ENCODE measurements at places on chromosomes 4 and X.

DNA sequence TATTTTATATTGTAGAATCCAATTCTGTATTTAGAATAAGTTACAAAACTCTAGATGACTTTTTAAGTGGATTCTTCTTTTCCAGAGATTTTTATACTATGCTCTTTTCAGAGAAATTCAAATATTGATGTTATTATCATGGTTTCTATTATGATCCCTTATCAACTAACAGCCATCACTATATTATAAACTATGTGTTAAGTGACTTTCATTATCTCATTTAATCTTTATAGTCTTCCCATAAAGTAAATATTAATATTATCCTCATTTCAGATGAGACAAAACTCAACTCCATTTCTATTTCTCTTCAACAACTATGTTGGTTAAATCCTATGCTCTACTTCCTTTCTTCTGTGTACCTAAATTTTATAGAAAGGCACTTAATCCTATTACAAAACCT is 132.6 kb downstream of the ANKRD50 start:
- DNase-seq: no peak

- no peak for DNase-seq
Measured at GRCh38 chr4:79848329-79848728, 224.7 kb downstream of the ANTXR2 start.

DNA sequence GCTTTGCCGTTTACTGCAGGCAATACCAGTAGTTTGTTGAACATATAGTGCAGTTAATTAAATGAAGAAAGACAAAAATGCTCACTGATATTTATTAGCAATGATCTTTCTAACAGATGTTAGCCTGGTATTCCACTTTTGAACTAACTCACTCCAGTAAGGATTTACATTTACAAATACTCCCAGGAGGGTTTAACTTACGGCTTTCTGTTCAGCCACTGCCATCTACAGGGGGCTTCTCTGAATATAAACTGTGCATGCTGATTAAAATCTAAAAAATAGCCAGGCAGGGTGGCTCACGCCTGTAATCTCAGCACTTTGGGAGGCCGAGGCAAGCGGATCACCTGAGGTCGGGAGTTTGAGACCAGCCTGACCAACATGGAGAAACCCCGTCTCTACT is 2.2 kb upstream of the SRD5A3 start:
- DNase-seq: no peak

- no peak for DNase-seq
Measured at GRCh38 chrX:29145316-29145715, 558.1 kb downstream of the IL1RAPL1 start.

GRCh38 chr4:87995435-87995834 is 12.0 kb upstream of the PKD2 start:
- DNase-seq: no peak

DNA sequence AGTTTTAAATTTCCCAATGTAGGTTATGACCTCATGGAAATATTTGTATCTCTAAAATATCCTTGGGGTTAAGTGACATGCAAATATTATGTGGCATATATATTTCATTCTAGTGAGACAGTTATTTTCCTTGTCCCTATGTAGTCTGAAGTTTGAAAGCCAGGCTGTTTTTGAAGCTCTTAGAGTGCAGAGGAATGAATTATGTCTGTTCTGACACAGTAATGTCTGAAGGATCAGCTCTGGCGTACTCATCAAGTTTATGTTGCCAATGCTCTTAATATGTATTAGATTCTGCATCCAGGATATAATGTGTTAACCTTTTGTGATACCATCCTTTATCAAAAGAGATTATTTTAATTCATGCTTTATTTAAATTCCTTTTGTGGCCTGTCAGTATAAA is 355.8 kb downstream of the PCDH7 start:
- DNase-seq: no peak

DNA sequence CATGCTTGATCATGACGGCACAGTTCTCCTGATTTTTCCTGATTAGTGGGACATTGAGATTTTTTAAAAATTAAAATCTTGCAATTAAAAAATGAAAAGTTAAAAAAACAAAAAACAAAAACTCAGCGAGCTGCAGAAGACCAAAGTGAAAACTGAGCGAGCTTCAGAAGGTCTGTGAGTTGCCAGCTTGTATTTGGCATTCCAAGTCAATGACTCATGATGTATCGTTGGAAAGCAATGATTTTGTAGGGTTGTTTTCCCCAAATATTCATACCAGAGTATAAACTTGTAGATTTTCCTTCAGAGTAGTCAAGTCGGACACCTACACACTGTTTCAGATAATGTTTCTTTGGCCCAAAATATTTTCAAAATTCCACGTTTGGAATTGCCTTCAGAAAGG is 76.9 kb downstream of the LRRC66 start:
- DNase-seq: no peak

- DNase-seq: no peak
Measured at GRCh38 chrX:140509468-140510305, 4.8 kb upstream of the SOX3 start.

DNA sequence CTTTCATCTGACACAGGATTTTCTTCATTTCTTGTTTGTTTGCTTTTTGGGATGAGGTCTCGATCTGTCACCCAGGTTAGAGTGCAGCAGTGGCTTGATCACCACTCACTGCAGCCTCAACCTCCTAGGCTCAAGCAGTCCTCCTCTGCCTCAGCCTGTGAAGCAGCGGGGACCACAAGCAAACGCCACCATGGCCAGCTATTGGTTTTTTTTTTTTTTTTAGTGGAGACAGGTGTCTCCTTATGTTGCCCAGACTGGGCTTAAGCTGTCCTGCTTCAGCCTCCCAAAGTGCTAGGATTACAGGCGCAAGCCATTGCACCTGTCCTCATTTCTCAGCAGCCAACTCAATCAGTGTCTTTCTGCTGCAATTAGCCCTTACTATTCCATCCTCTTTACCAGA is 10.3 kb downstream of the SPRY1 start:
- DNase-seq: no peak

DNA sequence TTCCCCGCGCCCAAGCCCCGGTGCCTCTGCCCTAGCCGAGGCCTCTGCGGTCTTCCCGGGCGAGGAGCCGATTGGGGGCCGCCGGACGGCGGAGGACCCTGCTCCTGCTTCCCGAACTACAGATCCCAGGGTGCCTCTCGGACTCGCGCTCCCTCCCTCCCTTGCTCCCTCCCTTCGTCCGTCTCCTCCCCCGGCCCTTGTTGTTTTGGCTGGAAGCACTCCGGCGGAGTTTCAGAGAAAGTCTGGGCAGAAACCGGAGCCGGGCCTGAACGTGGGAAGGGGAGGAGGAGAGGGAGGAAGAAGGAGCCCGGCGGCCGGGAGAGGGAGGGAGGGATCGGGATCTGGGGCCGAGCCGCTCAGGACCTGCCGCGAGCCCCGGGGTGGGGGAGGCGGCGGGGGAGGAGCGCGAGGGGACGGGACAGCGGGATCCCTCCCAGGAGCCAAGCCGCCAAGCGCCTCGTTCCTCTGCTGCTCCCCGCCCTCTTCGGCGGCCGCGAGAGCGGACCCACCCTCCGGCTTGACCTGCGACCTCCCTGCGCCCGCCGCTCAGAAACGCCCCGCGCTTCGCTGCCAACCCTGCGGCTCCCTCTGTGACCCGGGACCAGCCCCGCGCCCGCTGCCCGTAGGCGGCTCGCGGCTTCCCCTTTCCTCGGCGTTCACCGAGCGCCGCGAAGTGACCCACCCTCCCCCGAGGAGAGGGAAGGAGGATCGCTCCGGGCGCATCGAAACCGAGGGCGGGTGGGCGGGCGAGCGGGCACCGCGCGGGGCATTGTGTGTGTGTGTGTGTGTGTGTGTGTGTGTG is 496 bp upstream of the GAB1 start:
- DNase-seq: peak; percentile 17

- no peak for DNase-seq
Measured at GRCh38 chr4:188372829-188373228, 233.6 kb downstream of the TRIML1 start.

DNA sequence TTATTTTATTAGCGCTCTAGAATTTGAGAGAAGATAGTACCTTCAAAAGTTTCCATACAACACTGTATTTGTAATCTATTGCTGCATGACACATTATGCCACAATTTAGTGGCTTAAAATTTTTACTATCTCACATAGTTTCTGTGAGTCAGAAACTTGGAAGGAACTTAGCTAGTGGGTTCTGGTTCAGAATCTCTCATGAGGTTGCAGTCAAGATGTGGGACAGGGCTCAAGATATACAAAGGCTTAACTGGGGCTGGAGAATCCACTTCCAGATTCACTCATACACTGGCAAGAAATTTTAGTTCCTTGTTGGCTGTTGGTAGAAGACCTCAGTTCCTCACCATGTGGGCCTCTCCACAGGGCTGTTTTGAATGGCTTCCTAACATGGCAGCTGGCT is 11.5 kb upstream of the C4orf54 start:
- no peak for DNase-seq

DNA sequence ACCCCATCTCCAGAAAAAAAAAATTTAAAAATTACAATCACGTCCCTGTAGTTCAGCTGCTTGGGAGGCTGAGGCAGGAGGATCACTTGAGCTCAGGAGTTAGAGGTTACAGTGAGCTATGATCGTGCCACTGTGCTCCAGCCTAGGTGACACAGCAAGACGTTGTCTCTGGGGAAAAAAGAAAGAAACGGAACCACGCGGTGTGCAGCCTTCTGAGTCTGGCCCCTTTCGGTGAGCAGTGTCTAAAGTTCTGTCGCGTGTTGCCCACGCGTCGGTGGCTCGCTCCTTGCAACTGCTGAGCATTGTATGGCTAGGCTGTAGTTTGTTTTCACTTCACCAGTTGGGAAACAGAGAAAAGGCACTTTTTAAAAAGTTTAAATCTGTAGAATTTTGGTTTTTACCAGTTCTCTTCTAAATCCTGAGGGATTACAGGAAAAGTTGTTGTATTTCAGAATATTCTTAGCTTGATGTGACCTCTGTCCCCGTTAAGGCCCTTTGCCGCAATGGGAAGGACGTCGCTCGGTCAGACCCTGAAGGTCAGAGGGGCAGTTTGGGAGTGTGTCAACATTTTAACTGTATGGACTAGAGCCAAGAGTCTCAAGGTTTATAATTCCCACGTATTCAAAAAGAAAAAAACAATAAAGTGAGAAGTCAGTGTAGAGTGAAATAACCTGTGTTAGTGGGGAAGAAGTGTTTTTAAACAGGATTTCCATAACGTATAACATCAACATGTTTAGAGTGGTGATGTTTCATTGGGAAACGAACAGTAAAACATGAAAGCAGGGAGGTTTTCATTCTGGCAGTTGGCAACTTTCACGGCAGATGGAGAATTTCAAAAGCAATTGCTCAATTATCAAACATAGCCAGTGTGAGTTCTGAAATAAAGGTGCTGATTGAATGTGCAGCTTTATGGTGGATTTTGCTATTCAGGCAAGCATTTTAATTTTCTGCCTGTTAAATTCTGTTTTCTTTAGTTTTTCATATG is 45.8 kb upstream of the MSANTD1 start:
- DNase-seq: peak; percentile 41

GRCh38 chrX:69094977-69095669 is 70.1 kb downstream of the PJA1 start:
- no peak for DNase-seq

GRCh38 chr4:40316333-40316781 is 18.8 kb upstream of the CHRNA9 start:
- DNase-seq: peak; percentile 34

DNA sequence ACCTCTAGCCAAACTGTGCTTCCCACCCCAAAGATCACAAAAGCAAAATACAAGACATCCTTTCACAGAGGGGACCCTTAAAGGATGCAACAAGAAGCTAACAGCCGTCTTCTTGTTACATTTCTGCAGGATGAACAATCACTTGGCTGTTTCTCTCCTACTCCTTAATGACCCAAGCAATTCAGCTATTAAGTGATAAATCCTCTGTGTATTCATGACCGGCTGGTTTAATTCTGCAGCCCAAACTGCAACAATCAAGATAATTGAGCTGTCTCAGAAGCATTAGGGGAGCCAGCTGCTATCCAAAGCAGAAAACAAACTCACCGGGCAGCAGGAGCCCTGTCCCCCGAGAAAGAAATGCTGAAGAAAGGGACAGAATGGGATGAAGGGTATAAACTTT is 85.9 kb upstream of the ACSL4 start:
- no peak for DNase-seq

DNA sequence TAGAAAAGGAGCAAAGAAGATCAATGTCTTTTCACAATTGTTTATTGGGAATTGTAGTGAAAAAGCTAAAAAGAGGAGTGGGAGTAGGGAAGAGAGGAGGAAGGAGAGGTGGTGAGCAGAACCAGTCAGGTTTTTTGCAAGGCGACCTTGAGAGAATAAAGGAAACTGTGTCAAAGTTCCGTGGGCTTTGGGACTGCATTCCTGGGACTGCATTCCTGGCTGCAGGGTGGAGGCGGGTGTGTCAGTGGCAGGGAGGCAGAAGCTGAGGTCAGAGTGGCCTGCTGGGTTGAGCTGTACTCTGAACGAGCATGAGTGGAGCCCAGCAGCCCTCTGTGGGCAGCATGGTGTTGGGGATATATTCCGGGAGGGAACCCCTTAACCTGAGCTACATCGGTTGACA is 66.8 kb upstream of the UCP1 start:
- DNase-seq: no peak

DNA sequence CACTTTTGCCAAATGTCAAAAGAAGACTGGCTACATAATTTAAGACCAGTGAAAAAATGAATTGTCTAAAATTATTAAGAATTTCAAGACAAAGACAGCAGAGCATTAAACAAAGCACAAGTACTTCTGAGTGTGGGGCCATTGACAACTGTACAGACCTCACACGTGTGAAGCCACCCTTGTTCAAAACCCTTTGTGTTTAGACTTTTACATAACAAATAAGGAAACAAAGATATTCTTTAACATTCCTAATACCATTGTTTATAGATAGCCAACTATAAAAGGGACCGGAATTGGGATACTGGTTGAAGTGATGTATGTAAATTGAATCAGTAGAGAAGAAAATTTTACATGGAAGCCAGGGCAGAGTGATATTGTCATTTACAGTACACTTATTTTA is 624.2 kb downstream of the PCDH18 start:
- no peak for DNase-seq

GRCh38 chr4:173802662-173803022 is 272.6 kb upstream of the HAND2 start:
- no peak for DNase-seq

DNA sequence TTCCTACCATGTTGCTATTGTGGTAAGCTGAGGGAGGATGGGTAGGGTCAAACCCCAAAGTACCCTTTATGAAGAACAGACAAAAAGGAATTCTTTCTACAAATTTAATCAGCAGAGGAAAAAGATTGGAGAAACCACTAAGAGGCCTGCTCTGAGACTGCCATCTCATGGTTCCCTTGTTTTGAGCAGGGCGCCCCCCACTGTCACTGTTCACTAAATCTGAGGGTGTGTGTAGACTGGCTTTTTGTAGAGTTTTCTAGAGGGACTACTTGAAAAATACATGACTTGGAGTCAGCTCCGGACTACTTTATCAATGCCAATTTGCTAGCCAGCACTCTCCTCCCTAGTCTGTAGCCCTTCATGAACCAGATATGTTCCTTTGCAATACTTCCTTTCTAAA is 324.8 kb downstream of the FRMPD4 start:
- DNase-seq: no peak

- DNase-seq: no peak
Measured at GRCh38 chr4:76821641-76822040, 76.3 kb downstream of the SOWAHB start.

DNA sequence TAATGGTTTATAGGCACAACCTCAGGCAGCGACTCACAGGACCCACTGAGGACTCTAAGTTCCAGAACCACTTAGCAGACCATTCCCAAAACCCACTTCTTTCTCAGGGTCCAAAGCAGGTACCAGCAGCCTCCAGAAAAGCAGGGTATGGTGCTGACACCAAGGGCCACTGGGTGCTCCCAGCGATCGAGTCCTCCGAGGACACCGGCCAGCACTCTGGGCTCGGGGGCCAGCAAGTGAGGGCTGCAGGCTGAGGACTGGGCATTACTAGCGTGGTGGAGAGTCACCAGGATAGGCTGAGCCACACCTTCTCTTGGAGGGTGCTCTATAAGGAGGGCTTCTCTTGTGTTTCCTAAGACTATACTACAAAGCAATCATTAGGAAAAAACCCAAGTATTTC is 19.3 kb downstream of the LETM1 start:
- no peak for DNase-seq
